ENCODE measurements at places on chromosomes 13 and 19.

- no peak for DNase-seq
These were observed 138.1 kb downstream of the TSHZ3 start for GRCh38 chr19:31211088-31211487.

GRCh38 chr13:111247552-111247951, 72.9 kb upstream of the TEX29 start:
- peak; percentile 21 for DNase-seq

DNA sequence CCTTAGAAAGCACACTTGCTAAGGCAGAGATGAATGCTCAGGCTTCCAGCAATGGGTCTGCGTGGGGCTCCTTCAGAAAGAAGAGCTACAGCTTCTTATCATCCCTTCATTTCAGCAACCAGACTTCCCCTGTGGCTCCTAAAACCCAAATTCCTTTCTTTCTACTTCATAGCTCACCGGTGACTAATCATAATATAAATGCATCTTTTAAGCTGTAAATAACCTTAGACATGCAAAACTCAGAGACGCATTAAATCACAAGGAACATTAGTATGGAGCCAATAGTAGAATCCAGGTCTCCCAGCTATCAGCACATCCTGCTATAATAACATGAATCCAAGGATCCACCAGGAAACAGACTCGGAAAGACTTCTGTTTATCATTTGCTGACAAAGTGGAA, 375.6 kb downstream of the COG6 start:
- peak; percentile 62 for DNase-seq

DNA sequence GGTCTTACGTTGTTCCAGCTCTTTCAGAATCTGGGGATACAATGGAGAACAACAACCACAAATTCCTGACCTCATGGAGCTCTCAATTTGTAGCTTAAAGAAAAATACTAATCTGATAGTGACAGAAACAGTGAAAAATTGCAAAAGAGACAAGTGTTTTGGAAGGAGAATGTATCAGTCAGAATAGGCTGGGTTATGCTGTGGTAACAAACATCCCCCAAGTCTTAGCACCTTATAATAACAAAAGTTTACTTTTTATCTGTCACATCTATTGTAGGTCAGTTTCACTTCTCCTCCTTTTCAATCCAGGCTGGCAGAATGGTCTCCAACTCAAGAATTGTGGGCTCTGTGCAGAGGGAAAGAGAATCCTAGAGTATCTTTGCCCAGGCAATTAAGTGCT, 9.5 kb downstream of the FAM187B start:
- no peak for DNase-seq

- peak; percentile 58 for DNase-seq
These were observed 12.2 kb downstream of the CIC start for GRCh38 chr19:42281146-42281826.

- DNase-seq, result no peak
These were observed 3.2 kb downstream of the EPN1 start for GRCh38 chr19:55678121-55678671.

DNA sequence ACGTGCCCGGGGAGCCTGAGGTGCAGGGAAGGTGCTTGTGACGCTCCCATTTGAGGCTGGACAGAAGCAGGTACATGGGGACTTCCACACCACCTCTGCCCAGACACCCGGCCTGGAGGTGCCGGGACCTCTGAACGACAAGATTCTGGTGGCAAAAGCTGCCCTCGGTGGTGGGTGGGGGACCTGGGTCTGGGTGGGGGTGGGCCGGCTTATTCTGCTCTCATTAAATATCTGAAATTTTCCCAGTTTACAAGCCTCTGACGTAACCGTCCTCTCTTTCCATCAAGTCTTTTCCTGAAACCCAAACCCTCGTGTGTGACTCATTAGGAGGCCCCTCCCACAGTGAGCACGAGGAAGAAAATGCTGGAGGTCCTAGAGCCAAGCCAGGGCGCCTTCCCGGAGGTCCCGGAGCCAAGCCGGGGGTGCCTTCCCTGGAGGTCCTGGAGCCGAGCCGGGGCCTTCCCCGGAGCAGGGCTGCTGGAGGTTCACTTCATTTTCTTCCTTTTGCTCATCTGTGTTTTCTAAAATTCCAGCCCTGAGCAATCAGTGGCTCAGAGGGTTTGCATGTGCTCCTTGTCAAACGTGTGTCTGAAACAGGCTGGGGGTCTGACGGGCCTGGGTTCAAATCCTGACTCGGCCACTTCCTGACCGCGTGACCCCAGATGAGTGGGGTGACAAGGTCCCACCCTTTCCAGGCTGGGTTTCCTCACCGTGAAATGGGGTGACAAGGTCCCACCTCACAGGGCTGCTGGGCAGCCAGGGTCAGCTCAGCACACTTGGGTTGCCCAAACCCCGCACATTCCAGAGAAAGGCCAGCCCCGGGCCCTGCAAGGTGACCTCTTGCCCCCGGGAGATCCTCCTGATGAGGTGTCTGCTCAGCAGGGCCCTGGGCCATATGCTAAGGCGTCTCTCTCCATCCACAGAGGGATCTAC, 10.0 kb downstream of the CFD start:
- peak; percentile 97 for DNase-seq

GRCh38 chr13:77860507-77860981, 58.1 kb downstream of the EDNRB start:
- DNase-seq, result peak; percentile 3

GRCh38 chr13:98557937-98558792, 18.7 kb downstream of the STK24 start:
- peak; percentile 78 for DNase-seq

- DNase-seq, result no peak
These were observed 13.4 kb upstream of the MTRF1 start for GRCh38 chr13:41276824-41277223.

- DNase-seq, result no peak
These were observed 22.8 kb downstream of the KCTD15 start for GRCh38 chr19:33819506-33819879.

DNA sequence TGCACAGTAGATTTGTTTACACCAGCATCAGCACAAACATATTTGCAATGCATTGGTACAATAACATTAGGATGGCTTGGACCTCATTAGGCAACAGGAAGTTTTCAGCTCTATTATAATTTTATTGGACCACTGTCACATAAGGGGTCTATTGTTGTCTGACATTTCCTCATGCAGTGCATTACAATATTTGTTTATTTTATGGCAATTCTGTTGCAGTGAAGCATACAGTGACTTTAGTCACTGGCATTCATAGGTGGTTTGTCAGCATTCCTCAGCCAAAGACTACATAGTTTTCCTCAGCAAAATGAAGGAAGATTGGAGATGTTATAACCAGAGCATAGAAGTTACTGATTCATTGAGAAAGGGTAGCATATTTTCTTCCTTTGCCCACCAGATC, 1732.9 kb downstream of the PCDH9 start:
- DNase-seq, result peak; percentile 78

GRCh38 chr19:39436350-39436716, 584 bp upstream of the RPS16 start:
- no peak for DNase-seq

- no peak for DNase-seq
These were observed 8.7 kb upstream of the KLK12 start for GRCh38 chr19:51043497-51043896.

DNA sequence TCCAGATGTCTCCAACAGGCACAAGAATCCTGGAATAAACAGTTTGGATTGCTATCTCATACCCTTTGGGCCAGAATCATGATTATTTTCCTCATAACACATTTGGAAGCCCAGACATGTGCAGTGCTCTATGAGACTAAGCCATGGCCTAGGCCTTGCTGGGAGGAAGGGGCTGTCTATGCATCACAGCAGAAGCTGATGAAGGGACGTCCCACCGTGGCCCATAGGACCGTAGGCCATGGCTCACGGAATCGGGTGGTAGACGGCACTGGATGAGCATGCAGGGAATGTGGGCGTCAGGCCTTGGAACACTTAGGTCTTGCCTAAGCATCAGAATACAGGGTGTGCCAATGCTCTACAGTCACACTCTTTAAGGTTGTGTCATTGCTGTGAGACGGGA, 283.8 kb upstream of the TSHZ3 start:
- DNase-seq, result no peak

GRCh38 chr13:84025824-84026223, 143.6 kb upstream of the SLITRK1 start:
- no peak for DNase-seq

GRCh38 chr13:82257790-82258507, 1624.3 kb downstream of the SLITRK1 start:
- DNase-seq, result no peak

DNA sequence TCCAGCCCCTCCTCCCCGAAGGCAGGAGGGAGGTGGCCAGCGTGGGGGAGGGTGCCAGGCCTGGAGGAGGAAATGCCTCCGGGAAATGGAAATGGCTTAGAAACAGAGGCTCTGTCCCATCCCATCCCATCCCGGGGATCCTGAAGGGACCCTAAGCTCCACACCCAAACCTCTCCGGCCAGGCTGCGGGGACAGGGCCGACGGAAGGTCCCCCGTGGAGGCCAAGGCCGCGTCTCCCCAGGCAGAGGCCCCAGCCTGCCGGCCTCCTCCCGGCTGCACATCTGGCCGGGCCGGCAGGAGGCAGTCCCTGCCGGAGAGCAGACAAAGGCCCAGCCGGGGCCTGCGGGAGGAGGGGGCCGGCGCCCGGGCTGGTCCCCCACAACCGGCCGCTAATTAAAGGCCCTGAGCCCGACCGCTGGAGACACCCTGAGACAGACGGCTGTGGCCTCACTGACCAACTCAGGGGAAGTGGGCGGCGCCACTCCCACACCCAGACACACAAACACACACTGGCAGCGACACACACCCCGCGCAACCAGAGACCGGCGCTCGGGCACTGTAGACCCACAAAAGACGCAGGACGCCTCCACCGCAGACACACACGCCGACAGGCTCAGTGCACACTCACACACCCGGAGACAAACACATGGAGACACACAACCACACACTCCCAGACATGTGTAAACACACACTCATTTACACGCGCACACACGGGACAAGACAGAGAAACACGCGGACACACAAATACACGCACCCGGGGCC, 1.1 kb downstream of the ADAMTS10 start:
- peak; percentile 60 for DNase-seq

DNA sequence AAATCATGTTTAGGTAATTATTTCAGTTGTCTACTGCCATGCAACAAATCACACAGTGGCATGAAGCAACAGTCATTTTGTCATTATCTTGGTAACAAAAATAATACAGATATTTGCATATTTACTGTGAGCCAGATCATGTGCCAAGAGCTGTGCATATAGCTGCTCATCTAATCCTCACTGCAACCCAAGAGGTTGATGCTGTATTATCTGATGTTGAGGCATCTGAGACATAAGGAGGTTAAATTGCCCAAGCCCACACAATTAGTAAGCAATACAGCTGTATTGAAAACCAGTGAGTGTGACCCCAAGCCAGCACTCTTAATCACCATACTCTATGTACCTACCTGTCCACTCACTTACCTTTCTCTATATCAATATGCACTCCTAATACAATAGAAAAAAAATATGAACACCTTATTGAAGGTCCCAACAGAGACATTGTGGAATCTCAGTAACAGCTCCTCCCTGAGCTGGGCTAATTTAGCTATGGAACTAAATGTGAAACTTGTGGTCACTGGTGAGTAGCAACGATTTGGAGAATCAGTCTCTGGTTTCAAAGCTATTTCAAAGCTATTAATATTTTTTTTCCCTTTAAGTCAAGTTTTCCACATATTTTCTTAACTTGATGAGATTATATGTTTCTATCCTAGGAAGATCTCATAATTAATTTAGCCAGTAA, 185.2 kb downstream of the KLF12 start:
- DNase-seq, result no peak

GRCh38 chr19:3132971-3133792, 2.7 kb upstream of the GNA15 start:
- peak; percentile 78 for DNase-seq

- DNase-seq, result peak; percentile 73
These were observed 16.2 kb upstream of the PRODH2 start for GRCh38 chr19:35828692-35829301.

GRCh38 chr13:109840201-109840892, 54.0 kb upstream of the IRS2 start:
- peak; percentile 86 for DNase-seq

- DNase-seq, result peak; percentile 25
These were observed 16.8 kb upstream of the TM9SF2 start for GRCh38 chr13:99484473-99484872.

- DNase-seq, result no peak
These were observed 14.4 kb upstream of the ANKRD10 start for GRCh38 chr13:110929104-110929777.

- DNase-seq, result no peak
These were observed 3.3 kb downstream of the PPP5C start for GRCh38 chr19:46350029-46350757.

DNA sequence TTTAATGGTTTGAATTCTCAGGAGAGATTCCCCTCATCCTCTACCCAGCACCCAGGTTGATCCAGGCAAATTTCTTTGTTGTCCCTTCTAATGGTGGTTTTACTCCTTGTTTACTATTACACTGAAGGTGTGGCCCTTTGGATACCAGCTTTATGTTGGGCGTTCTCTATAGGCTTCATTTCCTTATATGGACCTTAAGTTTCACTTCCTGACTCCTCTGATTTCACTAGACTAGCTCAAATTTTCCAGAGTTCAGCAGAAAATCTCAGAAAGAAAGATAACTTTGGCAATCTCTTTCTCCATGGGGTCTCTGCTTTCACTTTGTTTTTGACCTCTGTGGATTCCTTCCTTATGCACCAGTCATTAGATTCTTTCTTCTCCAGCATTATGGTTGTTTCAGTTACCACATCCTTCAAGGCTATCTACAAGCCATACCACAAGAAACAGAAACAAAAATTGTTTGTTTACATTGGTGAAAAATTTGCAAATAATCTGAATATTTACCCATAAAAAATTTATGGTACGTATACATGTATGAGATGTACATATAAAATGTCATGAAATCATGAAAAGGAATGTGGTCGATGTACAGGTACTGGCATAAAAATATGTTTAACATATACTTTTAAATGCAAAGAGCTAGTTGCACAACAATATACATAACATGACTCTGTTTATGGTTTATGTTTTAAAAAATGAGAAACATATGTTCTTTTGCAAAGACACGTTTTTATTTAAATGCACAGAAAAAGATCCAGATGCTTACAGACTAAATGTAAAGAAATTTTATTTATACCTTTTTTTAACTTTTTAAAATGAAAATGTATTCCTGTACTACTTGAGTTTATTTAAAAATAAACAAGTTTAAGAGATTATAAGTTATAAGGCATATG, 212.6 kb downstream of the LACC1 start:
- DNase-seq, result no peak

DNA sequence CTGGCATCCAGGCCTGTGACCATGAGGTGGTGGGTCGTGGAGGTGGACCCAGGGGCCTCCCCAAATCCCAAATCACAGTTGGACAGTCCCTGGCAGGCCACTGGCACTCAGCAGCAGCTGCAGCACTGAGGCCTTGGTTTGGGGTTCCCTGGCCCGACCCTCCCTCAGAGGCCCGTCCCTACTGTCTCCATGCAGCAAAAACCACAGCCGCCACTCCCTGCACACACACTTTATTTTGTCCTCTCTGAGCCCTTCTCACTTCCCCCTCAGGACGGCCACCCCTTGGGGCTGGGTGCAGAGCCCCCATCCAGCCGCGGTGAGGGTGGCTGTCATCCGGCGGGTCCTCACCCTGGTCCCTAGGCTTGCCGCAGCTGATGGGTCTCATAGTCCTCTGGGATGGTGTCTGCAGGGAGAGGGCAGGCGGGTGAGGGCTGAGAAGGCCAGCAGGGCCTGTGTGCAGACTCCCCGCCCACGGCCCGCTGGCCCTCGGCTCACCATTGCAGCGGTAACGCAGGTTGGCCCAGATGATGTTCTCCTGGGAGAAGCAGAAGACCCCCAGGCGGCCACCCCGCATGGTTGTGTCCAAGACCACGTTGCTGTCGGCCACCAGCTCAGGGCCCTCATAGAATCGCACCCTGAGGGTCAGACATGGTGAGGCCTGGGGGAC, 8.4 kb downstream of the COMP start:
- no peak for DNase-seq

GRCh38 chr19:33125929-33126388, 6.0 kb upstream of the WDR88 start:
- peak; percentile 70 for DNase-seq

Data from EH (cell line).